ENCODE measurements at places on chromosomes 7 and 10.
A peak's percentile ranks its signal among the peaks of the same experiment; 100 is the strongest.

GRCh38 chr10:7577579-7577978, 89.2 kb downstream of the ITIH5 start:
- DNase-seq = no peak

DNA sequence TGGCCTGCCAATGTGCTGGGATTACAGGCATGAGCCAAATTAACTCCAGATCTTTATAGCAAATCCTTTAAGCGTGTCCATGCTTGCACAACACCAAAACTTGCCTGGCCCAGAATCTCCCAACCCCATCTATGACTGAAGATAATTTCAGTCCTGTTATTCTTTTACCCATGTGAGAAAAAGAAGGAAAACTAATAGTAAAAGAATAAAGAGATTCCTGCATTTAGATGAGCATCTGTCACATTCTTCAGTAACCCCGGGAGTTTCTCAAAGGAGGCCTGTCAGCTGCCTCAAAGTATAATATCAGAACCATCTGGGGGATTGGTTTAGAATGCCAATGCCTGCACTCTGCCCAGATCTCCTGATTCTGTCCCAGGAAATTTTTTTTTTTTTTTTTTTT, 158.1 kb upstream of the KMT2E start:
- DNase-seq = peak; percentile 21

- DNase-seq = peak; percentile 8
Measured at GRCh38 chr10:101414034-101414433, 60.1 kb downstream of the BTRC start.

DNA sequence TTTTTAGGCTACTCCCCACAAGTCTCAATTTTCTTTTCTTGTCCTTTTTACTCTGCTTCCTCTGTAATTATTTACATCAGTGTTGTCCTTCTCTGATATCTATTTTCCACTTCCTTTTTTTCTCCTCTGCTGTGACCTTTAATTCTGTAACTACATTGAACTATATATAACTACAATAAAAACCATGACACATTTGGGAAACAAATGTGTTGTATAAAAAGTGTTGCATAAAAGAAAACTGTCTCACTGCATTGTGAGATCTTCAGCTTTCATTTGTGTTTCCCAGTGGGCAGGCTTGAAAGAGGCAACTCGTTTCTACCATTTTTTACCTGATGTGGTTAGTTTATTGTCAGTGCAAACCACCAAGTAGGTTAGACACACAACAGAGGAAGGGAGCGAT, 483.9 kb upstream of the NRP1 start:
- no peak for DNase-seq

GRCh38 chr7:66869660-66870450, 51.2 kb upstream of the TMEM248 start:
- DNase-seq = no peak

DNA sequence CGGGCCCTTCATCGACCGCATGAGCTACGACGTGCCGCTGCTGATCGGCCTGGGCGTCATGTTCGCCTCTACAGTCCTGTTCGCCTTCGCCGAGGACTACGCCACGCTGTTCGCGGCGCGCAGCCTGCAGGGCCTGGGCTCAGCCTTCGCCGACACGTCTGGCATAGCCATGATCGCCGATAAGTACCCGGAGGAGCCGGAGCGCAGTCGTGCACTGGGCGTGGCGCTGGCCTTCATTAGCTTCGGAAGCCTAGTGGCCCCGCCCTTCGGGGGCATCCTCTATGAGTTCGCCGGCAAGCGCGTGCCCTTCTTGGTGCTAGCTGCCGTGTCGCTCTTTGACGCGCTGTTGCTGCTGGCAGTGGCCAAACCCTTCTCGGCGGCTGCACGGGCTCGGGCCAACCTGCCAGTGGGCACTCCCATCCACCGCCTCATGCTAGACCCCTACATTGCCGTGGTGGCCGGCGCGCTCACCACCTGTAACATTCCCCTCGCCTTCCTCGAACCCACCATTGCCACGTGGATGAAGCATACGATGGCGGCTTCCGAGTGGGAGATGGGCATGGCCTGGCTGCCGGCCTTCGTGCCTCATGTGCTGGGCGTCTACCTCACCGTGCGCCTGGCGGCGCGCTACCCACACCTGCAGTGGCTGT, 1.2 kb downstream of the SLC18A3 start:
- no peak for DNase-seq

DNA sequence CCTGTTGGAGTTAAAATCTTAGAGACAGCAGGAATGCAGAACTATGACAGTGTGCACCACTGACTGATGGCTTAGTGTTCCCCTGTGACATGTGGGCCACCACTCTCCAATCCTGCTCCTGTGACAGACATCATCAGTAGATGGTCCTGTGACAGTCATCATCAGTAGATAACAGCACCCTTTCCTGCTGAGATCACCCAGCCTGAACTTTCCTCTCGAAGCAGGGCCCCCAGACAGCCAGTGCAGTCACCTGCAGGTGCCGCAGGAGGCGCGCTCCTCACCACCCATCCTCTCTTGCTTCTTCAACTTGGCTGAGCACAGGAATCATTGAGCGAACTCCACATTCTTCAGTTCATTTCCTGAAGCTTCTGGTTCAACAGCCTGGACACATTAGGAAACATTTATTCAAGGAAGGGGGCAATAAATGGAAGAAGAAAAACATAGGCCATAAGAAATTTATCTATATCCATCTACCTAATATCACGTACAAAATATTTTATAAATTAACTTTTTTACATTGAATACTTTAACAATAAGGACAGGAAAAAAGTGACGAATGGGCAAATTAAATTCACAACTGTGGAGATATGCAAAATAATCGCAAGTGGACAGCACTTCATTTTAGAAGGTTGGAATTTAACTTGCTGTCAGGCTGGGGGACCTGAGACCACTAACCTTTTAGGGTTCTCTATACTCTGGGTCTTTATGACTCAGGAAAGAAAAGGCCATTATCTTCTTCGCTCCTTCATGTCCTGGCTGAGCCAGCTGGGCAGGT, 32.0 kb upstream of the MKI67 start:
- DNase-seq = no peak

GRCh38 chr10:66888237-66888636, 37.6 kb upstream of the LRRTM3 start:
- DNase-seq = peak; percentile 33

- DNase-seq = peak; percentile 58
Measured at GRCh38 chr10:67790534-67791408, 47.2 kb downstream of the DNAJC12 start.

GRCh38 chr7:130683026-130683425, 3.3 kb downstream of the TSGA13 start:
- DNase-seq = no peak

DNA sequence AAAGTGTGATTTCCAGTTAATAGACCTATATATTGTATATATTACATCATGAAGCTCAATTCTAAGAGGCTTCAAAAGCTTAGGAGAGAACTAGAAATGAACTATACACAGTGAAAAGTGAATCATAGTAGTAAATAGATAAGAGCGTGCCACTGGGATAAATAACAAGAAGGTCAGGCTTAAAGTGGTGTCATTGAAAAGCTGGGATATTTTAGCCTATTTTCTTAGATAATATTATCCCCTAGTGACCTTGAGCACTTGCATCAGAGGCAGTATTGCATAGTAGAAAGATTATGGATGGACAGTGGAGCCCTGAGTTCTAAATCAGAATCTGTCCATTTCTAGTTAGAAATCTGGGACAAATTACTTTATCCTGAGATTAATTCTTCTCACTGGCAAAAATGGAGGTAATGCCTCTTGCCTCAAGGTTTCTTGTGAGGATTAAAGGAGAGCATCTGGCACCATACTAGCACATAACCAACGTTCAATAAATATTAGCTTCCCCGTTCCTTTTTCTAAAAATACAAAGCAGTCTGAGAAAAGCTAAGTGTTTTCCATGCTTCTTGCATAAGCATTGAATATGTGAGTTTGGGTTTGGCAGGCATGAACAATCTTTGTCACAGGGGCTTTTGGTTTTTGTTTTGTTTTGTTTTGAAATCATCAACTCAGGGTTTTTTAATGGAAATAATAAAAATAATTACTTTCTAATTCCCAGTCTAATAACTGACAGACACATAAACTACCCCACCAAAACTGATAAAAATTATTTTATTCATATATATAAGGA, 27.3 kb upstream of the MACC1 start:
- DNase-seq = no peak

DNA sequence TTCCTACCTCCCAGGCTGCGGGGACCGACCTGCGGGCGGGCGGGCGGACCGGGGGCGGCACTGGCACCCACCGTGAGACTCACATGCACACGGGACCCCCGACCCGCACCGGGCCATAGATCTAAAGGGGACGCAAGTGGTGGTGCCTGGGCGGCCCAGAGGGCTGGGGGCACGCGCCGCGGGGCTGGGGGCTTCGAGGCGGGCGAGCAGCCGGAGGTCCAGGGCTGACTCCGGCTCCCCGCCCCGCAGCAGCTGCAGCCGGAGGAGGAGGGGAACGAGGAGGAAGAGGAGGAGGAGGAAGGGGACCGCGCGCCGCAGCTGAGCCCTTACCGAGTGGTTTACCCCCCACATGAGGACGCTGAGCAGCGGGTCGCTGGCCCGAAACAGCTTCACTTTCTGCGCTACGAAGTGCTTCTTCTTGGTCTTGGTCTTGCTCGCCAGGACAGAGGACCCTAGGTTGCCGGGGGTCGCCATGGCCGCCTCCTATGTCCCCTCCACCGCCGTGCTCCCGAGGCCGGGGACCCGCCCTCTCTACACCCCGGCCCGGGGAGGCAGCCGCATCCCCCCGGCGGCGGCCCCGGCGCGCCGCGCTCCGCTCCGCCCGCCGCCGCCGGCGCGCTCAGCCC, 412 bp downstream of the PIP4K2A start:
- DNase-seq = no peak

DNA sequence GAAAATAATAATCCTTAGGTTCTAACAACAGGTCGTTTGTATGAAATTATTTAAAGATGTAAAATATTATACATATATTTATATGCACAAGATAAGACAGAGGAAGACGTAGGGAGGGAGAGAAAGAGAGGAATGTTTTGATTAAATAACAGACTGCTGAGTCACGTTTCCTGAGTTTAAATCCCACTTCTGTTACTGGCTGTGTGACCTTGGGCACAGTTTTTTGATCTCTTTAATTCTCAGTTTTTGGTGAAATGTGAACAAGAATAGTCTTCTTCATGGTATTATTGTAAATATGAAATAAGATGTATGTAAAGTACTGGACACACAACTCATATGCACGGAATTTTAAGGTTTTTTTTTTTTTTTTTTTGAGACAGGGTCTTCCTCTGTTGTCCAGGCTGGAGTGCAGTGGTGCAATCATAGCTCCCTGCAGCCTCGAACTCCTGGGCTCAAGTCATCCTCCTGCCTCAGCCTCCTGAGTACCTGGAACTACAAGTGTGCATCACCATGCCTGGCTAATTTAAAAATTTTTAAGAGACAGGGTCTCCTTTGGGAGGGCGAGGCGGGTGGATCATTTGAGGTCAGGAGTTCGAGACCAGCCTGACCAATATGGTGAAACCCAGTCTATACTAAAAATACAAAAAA, 42.6 kb downstream of the BAMBI start:
- peak; percentile 38 for DNase-seq

DNA sequence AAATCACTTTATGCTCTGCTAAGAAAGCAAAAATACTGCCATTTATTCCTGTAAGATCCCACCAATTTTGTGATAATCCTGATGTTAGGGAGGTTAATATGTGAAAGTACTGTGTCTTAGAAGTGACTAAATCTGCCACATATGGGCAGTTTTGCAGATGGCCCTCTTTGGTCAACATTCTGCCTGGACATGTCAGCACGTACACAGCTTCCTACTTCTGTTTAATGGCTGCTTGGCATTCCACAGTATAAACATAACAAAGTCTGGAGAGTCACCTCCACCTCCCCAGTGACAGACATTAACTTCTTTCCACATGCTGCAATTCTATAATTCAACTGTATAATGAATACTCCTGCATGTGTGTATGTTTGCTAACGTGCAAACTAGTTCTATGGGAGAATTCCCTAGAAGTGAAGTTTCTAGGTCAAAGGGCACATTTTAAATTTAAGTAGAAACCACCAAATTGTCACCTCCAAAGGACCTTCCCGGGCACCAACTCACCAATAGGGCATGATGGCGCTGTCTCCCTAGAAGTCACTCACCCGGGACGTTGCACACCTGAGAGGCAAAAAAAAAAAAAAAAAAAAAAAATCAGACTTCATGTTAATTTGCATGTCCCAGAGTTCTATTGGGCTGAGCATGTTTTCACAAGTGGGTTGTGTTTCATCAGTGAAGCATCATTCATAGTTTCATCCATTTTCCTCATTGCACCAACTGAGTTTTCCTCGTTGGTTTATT, 38.9 kb downstream of the MKI67 start:
- DNase-seq = peak; percentile 47

- DNase-seq = no peak
Measured at GRCh38 chr7:1421020-1421790, 38.1 kb downstream of the MICALL2 start.

DNA sequence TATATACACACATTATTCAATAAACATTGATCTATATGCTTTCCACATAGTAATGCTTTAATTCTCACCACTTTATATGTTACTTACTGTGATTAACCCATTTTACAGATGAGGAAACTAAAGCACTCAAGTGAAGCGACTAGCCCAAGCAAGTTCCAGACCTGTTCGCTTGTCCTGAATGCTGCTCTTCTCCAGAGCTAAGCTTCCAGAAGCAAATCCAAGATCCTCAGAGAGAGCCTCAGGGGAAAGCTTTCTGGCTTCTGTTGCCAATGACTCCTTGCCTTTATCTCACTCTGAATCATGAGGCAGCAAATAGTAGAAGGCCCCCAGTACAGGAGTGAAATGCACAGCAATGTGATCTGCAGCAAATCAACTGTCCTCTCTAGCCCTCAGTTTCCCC, 32.2 kb downstream of the XPNPEP1 start:
- DNase-seq = peak; percentile 72

DNA sequence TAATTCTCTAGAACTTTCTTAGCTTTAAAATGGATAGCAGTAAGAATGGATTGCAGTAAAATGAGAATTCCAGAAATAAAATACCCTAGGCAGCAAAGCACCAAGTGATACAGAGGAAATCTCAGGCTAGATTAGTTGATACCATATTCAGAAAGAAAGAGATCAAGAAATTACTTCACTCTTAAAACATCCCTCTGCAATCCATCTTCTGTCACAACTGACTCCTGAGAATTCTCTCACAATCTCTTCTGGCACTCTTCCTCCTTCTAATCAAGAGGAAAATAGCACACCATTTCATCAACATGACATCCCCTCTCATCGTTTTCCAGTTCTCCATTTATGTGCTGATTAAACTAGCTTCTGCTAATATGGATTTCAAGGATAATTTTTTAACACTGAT, 42.2 kb upstream of the LAMB1 start:
- DNase-seq = no peak

DNA sequence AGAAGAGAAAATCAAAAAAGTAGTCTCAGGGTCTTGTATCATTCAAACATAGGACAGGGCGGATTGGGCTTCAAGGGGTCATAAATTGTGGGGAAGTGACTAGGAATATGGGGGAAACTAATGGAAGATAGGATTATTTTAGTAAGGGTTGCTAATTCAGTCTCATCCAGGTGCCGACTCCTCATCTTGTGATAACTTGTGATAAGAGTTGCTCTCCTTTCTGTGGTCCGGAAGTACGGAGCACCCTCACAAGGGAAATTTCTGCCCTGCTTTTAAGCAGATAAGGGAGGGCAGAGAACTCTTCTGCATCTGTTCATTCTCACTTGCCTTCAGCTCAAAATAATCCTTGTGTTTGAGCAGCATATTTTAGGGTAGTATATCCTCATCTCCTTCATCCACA, 436.4 kb upstream of the LRGUK start:
- DNase-seq = no peak

Measured in bronchial epithelial cell (primary cell).